ENCODE measurements at places on chromosomes 1 and 21. TPM values are rescaled to one million over a fixed set of nuclear protein-coding genes. Genes with fewer than 3 reads are reported as not detected.

Gene KRTAP19-3
- total RNA-seq, result not detected

Gene AGMAT
- 2.3 TPM for total RNA-seq

Gene ILDR2
- total RNA-seq, result 76.8 TPM

Gene WDR64
- not detected for total RNA-seq

Gene SF3B4
- 10.4 TPM for total RNA-seq

Gene CLCA4
- total RNA-seq, result not detected

Gene SLC45A1
- total RNA-seq, result 10.8 TPM

All from diencephalon (tissue), 1 donor.